ENCODE measurements at places on chromosomes 4 and X.

GRCh38 chr4:154562697-154563254 is at the start of gene FGB:
Gene FGB (plus strand): TSS chr4:154563011. CDS start chr4:154563019, 8 bp downstream.
- DNase-seq, result no peak

DNA sequence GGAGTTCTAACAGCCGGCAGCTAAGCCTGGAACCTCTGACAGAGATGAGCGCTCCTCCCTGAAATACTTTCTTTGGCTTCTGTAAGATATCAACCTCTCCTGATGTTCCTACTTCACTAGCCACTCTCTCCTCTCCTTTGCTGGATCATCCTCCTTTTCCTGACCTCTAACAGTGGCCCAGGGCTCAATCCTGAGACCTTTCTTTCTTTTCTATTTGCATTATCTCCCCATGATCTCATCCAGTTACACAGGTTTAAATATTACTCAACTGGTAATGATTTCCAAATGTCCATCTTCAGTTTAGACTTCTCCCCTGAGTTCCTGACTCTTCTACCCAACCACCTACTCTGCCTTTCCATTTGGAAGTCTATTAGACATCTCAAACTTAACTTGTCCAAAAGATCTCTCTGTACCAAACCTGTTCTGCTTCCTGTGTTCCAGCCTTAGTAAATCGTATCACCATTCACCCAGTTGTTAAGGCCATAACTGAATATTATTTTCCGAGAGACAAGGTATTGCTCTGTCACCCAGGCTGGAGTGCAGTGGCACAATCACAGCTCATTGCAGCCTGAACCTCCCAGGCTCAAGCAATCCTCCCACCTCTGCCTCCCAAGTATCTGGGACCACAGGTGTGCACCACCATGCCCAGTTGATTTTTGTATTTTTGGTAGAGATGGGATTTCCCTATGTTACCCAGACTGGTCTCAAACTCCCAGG is 41.1 kb downstream of the RFC1 start:
- DNase-seq, result no peak

- DNase-seq, result no peak
Observed at GRCh38 chr4:2501034-2501594, 32.2 kb downstream of the RNF4 start.

- no peak for DNase-seq
Observed at GRCh38 chr4:13493793-13494192, 9.7 kb upstream of the RAB28 start.

DNA sequence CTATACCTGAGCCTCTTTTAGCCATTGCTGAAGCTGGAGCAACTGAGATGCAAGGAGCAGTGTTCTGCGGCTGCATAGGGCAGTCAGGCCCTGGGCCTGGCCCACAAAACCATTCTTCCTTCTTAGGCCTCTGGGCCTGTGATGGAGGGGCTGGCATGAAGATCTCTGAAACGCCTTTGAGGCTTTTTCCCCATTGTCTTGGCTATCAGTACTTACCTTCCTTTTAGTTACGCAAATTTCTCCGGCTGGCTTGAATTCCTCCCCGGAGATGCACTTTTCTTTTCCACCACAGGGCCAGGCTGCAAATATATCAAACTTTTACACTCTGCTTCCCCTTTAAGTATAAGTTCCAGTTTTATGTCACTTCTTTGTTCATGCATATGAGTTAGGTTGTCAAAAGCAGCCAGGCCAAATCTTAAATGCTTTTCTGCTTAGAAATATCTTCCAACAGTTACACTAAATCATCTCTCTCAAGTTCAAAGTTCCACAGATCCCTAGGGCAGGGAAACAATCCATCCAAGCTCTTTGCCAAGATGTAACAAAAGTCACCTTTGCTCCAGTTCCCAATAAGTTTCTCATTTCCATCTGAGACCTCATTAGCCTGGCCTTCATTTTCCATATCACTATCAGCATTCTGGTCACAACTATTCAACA is 194.4 kb upstream of the PCDH7 start:
- DNase-seq, result no peak
